Colonic mucosa (tissue), 4 donors: ENCODE measurements at places on chromosomes 16 and 17.
A peak's percentile ranks its signal among the peaks of the same experiment; 100 is the strongest.

GRCh38 chr16:48558371-48558841 is 51.6 kb downstream of the N4BP1 start:
- no peak for DNase-seq

- no peak for DNase-seq
Observed at GRCh38 chr17:43914451-43914850, 7.1 kb upstream of the MPP2 start.

DNA sequence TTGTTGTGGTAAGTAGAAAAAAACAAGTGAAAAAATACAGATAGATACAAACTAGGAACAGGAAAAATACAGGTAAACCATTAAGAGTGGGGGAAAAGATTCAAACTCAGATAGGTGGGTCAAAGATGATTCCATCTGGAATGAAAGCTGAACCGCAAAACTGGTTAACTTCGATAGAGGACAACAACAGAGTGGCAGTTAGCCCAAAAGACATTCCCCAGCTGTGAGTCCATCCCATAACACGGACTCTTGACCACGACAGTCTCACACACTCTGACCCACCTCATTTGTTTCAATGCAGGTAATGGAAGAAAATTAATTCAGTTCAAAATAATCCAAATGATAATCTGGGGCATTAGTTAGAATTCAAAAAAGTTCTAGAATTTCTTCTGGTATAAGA is 13.5 kb downstream of the ELAC2 start:
- no peak for DNase-seq

GRCh38 chr17:62680541-62681052 is 53.1 kb downstream of the MRC2 start:
- no peak for DNase-seq

- DNase-seq: peak; percentile 53
Observed at GRCh38 chr16:57720142-57720575, 15.4 kb upstream of the KATNB1 start.

DNA sequence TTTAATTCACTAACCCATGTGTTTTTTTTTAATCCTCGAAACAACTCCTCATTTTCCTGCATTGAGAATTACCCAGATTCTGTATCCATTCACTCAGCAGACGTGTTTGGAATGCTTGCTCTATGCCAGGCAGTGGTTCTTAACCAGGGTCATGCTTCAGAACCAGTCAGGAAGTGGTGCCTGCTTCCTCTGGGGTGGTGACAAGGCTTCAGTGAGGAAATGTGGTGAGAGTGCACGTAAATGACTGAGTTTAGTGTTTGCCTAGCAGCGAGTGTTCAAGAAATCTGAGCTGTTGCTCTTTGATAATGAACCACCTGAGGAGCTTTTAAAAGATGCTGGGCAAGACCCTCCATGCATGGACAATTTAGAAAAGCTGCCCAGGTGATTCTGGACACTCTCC is 9.9 kb downstream of the ZFP90 start:
- DNase-seq: no peak

DNA sequence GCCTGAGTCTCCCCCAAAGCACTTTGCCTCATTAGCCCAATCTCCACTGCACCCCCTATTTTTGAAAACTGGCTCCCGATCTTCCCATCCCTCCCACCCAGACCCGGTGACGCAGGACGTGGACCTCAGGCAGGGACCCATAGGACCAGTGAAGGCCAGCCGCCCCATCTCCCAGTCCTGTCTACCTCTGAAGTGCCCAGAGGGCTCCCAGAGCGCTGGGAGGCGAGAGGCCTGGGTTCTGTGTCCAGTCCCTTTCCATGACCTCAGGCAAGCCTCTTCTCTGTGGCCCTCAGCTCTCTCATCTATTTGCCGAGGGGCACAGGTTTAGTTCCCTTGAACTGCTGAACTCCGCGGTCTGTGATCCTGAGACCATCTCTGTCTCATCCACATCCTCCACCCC is 714 bp downstream of the TNS4 start:
- no peak for DNase-seq

- DNase-seq: no peak
Observed at GRCh38 chr17:71628306-71628705, 492.5 kb upstream of the SOX9 start.

GRCh38 chr16:54135361-54136275 is 151.0 kb downstream of the IRX3 start:
- no peak for DNase-seq

GRCh38 chr17:83076938-83077337 is 2.5 kb upstream of the METRNL start:
- no peak for DNase-seq

- DNase-seq: peak; percentile 74
Observed at GRCh38 chr17:8991514-8992285, 26.2 kb upstream of the PIK3R5 start.

DNA sequence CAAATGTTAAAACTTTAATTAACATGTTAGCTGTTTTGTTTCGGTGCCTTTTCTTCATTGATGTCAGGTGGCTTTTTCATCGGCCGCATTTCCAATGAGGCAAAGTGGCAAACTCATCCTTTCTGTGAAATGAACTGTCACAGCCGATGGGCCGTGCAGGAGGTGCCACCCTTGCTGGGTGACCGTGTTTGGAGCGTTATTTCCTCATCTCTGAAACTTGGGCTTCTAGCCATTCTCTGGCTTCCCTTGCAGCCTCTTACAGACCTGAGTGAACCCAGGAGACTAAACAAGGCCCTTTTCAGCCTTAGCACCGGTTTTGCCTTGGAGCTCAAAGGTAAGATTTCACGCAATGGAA is 42.2 kb upstream of the PRSS54 start:
- DNase-seq: no peak

GRCh38 chr17:14731591-14731990 is 430.7 kb downstream of the HS3ST3B1 start:
- no peak for DNase-seq

DNA sequence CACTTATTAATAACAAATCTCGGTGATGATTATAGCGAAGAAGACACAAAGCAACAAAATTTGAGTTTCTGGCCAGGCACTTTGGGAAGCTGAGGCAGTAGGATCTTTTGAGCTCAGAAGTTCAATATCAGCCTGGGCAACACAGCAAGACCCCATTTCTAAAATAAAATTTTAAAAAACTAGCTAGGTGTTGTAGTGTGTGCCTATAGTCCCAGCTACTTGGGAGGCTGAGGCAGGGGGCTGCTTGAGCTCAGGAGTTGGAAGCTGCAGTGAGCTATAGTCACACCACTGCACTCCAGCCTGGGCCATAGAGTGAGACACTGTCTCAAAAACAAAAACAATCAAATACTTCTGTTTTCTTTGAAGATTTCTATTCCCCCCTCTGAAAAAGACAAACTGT is 104.9 kb downstream of the SYCE1L start:
- DNase-seq: no peak

DNA sequence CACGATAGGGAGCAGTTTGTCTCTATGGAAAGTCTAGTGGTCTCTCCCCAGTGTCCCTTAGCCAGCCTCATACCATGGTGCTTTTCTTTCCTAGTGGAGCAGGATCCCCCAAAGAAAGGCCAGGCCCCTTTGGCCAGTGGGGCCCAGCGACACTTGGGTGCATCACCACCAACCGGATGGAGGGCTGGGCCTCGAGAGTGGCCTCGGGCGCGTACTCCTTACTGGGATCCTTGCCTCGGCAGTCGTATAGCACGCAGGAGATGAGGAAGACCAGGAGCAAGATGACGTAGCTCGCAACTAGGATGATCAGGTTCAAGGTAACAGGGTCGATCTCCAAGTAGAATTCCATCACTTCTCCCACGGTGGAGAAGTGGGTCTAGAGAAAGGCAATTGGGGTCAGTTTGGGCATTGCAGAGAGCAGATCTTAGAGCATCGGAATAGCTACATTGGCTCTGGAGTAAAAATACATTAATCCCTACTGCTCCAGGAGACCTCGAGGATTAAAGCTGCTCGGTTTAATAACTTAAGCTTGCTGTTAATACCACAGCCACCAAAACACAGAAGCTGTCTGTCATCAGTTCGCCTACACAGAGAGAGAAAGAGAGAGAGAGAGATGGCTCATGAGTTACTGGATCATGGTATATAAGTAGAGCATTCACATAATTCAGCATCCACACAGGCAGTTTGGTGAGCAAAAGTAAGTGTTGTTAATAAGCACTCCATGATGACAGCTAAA is at the start of gene SMIM36:
SMIM36 (minus strand) TSS at position 467 of the 736 bp plus-strand sequence.
- no peak for DNase-seq

- DNase-seq: no peak
Observed at GRCh38 chr16:64196444-64196843, 925.4 kb downstream of the CDH11 start.

GRCh38 chr16:2675714-2676113 is 6.6 kb upstream of the KCTD5 start:
- DNase-seq: no peak

DNA sequence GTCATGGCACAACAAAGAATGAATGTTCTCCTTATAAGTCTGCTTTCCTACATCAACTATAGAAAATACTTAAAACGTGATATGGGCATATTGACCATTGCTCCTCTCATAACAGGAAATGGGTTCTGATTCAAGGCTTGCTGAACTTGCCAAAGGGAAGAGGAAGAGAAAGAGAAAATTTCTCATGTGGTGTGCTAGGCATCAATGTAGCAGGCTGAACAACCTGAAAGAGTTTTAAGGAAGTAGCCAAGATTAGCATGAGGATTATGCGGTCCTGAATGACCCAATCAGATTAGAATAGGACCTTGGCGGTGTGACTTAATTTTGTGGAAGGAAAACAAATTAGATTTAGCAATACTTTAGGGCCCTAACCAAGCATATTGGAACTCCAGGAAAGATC is 617.7 kb upstream of the CDH11 start:
- no peak for DNase-seq

DNA sequence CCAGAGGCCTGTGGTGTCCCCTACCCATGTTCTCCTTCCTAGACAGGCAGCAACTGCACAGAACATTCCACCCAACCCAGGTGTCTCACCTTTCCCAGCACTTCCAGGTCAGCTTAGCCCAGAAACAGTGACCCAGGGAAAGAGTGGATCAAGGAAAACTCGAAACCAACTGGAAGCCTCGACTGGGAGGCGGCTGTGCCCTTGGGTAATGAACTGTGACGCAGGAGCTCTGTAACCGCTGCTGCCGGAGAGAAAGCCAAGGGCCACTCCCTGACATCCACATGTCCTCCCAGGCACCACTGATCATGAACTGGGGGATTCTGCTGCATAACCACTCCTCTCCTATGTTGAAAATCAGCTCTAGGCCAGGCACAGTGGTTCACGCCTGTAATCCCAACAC is 34.4 kb downstream of the WDR59 start:
- DNase-seq: no peak

DNA sequence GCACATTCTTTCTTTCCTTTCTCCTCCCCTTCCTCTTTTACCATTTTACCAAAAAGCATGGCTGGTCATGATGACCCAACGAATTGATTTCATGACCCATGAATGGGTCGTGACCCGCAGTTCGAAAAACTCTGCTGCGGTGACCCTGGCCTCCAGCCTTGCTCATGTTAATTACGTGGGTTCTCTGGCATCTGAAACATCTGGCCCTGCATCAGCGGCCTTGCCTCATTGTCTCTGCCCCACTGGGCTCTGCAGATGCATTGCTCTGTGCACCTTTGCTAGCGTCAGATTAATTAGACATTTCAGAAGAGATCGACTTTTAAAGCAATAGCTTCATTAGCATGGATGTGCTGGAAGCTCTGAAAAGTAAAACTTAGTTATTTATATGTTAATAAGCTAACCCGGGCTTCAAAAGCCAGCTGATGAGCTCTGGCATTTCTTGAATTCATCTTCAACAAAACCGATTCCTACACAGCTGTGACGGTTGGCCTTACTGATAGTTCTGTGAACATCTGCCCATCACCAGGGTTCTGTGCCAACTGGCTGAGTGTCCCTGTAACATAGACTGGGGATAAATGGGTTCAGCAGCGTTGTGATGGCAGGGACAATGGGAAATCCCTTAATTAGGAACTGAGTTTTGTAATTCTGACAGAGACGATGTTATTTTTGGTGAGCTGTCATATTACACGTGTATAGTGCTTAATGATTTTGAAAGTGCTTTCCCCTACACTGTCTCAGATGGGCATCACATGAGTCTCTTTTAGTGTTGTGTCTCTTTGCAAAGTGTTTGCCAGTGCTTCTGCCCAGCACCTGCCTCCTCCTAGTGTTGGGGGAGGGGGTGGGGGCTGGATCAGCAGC is 225.9 kb upstream of the EEF2KMT start:
- DNase-seq: no peak

- no peak for DNase-seq
Observed at GRCh38 chr16:23518435-23518891, 8.2 kb upstream of the GGA2 start.

DNA sequence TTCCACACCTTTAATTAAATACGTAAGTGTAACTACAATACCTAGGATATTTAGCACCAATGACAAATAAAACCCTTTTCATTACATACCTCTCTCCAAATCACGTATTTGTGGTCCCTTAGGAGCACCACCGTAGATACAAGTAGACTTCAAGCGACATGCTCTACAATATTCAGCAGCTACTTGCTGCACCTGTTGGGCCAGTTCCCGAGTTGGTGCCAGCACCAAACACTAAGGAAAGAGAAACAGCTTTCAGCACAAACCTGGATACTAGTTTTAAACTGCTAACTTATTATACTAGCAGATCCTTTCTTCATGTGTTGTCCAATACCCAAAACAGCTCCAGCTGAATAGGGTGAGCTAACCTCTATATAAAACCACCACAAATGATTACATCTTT is 2.7 kb downstream of the DDX5 start:
- no peak for DNase-seq

DNA sequence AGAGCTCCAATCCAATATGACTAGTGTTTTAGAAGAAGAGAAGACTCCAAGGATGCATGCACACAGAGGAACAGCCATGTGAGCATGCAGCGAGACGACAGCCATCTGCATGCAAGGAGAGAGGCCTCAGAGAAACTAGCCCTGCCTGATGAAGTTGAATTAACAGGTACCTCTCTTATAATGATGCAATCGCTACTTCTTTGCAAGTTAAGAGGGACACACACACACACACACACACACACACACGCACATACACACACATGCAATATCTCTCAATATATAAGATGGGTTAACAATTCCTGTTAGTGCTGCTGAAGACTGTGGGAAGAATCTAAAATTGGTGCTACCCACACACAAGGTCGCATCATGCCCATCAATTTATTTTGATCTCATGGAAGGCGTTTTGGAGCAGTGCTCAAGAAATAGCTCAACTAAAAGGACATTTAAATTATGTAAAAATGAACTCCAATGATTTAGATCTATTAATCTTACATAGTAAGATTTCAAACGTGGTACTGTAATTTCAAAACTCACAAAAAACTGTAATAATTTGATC is 7.0 kb upstream of the GINS3 start:
- no peak for DNase-seq

DNA sequence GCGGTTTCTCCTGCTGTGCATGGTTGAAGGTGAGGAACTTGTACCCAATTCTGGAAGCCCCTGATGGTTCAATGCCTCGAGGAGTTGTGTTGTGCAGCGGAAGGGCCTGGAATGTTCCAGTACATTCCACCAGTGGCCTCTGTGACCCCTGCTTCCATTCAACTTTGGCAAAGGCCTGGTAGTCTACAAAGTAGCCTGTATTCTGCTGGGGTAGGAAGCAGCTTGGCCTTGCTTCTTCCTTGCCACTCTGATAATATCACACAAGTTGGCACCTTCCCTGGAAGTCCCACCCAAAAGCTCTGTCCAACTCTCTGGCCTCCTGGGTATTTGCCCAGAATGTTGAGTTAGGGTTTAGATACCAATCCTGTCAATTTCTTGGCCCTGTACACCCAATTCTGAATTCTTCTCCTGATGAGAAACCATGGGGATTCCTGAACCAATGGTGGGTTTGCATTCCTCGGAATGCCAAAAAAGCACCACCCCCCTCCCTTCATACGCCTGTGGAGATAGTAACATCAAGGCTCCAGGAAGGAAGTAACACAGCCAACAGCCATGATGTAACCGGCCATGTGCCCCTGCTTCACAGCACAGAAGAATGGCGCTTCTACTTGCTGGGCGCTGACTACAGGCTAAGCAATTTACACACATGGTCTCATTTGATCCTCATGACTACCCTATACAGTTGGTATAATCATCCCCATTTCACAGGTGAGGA is 11.8 kb upstream of the FAM117A start:
- DNase-seq: no peak
